ENCODE measurements at places on chromosomes 5 and 9.

DNA sequence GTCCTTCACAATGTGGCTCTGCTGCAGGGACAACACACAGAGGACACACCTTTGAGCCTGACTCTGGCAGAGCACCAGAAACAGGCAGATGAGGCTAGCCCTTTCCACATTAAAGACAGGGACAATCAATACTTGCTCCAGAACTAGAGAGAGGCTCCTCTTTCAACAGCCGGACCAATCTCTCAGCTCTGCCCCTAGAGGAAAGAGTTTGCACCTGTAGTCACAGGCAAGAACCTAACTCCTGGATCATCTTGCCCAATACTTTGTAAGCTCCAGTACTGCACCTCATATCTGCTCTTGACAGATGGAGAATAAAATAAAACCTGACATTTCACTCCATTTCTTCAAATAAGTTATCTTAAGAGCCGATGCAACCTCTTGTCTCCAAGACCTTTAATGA is 52.1 kb downstream of the EPB41L4A start:
- no peak for DNase-seq

- no peak for DNase-seq
Measured at GRCh38 chr9:36276254-36276653, 18.0 kb upstream of the GNE start.

DNA sequence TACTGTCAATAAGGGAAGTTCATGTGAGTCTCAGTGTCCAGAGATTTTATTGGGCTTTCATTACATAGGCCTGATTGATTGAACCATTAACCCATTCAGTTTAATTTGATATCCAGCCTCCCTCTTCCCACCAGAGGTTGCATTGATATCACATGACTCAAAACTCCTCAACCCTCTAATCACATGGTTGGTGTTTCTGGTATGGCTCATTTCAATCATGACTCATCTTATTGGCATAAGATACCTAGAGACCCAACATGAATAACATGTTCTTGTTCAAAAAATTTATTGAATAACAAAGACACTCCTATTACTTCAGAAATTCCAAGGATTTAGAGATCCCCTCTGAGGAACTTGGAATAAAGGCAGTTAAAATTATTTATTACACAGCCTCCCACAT is 982.2 kb downstream of the TLE1 start:
- no peak for DNase-seq

DNA sequence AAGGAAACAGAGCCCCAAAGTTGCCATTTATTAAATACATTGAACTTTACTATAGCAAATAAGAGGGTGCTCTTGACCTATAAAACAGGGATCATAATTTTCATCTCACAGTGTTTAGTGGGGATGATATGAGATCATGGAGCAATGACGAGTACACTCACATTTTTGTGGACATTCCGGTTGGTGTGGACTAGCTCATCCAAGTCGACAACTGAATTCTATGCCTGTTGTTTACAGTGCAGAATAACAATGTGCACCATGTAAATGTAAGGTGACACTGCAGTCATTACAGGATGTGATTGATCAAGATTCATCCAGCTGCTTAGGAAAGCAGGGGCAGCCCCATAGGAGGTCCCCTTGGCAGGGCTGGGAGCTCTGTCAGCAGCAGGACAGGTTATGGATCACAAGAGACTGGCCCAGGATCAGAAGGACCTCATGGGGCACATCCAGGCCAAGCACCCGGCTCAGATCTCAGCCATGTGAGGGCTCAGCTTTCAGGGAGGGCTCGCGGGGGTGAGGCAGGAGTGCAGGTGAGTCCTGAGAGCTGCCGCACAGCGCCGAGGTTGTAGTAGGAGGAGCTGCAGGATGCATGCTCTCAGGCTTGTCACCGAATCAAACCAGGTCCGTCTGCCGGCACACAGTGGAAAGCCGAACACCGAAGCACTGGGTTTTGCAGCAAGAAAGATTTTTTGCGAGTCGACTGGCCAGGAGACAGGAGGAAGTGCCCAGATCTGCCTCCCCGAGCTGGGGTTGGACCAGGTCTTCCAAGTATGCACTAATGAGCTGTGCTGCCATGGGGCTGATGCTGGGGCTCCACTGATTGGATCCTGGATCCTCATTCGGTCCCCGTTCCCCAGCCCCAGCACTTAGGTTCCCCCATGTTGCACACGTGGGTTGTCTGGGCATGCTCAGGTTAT is 28.2 kb downstream of the MRPL36 start:
- DNase-seq = no peak

GRCh38 chr5:129101794-129102193 is 7.2 kb downstream of the ISOC1 start:
- no peak for DNase-seq

GRCh38 chr5:37054391-37054790 is 177.8 kb downstream of the NIPBL start:
- DNase-seq = no peak

Data from stimulated activated CD8-positive, alpha-beta memory T cell treated with anti-CD3 and anti-CD28 coated beads, Interleukin-7, amount 100 ng/mL, for 1 hour (primary cell).